ENCODE measurements at places on chromosomes 7 and 10.

GRCh38 chr10:21724687-21725367 is 190.8 kb downstream of the MLLT10 start:
- peak; percentile 50 for DNase-seq

DNA sequence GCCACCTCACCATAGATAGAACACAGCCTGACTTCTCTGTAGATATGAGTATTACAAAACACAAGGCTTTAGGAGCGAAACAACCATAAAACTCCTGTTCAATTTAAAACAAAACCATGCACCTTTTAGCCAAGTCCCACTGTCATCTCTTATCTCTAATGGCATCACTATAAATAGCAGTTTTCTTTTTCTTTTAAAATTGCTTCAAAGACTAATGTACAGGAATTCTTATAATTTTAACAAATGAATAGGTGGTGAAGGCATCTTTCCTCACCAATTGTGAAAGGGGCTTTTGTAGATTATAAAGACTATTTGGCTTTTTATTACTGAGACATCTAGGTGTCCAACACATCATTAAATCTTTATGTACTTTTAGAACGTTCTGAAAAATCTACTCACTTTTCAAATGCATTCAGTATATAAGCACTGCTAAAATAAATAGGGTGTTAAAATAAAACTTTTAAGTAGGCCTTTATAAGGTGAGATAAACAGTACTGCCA is 205.7 kb upstream of the GRM3 start:
- no peak for DNase-seq

DNA sequence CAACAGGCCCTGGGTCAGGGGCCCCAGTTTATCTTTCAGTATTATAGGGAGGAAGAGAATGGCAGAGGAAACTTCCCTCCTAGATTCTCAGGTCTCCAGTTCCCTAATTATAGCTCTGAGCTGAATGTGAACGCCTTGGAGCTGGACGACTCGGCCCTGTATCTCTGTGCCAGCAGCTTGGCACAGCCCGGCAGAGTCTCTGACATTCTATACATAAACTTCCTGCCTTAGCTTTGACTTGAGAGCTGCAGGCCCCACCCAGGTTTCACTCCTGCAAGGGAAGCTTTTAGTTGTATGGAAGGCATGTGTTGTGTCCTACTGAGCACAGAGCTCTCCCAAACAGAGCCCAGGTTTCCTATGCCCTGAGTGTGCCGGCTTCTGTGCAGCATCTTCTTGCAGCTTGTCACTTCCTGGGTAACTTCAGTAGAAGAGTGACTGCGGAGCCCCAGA is 205.6 kb upstream of the PRSS58 start:
- DNase-seq: no peak

DNA sequence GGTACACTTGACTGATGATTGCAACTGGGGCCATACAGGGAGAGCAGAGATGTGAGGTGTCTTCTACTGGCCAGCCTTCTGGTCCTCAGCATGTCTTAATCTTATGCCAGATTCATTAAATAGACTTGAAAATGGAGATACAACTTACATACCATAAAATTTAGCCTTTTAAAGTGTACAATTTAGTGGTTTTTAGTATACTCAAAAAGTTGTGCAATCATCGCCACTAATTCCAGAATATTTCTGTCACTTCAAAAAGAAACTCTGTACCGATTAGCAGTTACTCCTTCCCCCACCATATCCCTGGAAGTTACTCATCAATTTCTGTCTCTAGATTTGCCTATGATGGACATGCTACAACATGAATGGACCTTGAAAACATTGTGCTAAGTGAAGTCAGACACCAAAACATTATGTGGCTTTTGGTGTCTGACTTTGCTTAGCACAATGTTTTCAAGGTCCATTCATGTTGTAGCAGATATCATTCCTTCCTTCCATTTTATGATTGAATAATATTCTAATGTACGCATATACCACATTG is 53.0 kb downstream of the SH2D4B start:
- DNase-seq: no peak

DNA sequence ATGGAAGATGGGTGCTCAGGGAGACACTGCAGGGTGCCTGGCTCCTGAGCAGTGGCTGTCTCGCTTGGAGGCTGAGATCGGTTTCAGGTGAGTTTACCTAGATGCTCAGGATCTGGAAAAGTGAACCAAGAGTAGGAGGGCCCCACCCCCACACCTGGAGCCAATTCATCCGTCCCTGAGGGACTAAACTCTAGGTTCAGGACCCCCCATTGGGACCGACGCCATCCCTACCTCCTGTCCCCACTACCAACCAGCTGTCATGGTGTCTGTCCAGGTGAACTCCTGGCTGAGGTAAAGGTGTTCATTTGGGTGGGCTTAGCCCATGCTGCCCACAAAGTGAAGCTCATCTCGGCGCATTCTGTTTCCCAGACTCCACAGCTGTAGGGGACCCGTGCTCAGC is 174.6 kb upstream of the PLPP4 start:
- DNase-seq: no peak

- no peak for DNase-seq
These were observed 119.6 kb downstream of the EMX2 start for GRCh38 chr10:117662126-117662525.

- DNase-seq: no peak
These were observed 902.9 kb upstream of the LRRN3 start for GRCh38 chr7:110187877-110188554.

DNA sequence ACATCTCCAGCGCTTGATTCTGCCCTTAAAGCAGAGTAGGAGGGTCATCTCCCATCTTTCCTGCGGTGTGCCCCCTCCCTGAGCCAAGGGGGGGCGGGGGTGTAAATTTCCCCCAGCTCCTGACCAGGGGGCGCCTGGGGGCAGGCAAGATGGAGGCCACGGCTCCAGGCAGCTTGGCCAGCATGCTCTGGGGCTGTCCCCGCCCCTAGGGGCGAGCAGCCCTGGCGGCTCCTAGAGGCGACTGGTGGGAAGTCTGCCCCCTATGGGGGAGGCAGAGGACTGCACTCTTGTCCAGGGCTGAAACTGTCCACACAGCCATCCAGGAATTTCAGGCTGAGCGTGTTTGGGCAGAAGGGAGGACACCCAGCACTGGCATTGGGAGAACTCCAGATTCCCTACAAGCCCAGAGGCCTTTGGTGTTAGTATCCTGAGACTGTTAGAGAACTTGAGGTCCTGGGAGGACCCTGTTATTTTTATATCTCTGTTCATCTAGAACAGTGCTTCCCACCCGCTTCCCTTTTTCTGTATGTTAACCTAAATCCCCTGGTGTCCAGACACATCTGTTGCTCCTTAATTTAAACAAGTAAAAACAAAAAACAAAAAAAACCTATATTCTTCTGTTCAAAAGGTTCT is 4.6 kb downstream of the STRA8 start:
- peak; percentile 12 for DNase-seq

DNA sequence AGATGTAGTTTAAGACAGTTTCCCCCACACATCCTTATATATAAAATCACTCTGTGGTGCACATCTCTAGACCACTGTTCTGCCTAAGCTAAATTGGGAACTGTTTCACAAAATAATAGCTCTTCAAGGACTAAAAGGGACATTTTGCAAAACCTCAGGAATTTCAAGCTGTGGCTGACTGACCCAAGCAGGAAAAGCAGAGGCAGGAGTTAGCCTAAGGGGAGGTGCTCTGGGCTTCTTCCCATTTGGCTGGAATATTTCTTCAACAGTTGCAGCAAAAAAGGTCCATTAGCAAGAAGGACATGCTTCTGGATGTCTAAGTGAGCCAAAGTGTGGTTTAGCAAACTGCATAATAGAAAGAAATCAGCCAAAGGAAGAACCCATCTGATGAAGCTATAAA is 551.2 kb upstream of the ANKRD30A start:
- DNase-seq: no peak

DNA sequence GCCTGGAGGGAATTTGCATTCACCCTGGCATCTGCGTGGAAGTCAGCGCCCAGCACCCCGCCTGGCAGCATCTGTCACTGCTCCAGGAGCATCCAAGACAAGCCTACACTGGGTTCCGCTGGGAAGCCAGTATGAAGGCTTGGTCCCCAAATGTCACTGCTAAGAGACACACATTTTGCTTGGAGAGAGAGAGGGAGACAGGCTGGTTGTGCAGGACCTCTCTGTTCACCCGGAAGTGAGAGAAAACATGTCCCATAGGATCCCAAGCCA is 119.5 kb downstream of the SEC23IP start:
- no peak for DNase-seq

DNA sequence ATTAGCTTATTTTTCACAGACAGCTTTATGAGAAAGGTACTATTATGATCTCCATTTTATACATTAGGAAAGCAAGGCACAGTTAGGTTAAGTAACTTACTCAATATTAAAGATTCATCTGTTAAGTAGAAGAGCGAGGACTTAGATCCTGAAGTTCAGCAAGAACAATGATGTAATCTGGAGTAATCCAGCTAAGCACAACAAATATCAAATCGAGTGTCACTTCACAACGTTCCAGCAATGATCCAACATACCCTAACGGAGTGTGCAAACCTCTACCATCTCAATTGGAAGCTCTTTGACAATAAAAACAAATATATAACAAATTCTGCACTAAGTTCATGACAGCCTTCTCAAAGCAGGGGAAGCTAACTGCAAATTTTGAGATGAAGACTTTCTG is 121.3 kb downstream of the CALCR start:
- no peak for DNase-seq

- no peak for DNase-seq
These were observed 123.8 kb downstream of the IPMK start for GRCh38 chr10:58143944-58144343.

- no peak for DNase-seq
These were observed 6.5 kb downstream of the CHAT start for GRCh38 chr10:49620286-49620810.

DNA sequence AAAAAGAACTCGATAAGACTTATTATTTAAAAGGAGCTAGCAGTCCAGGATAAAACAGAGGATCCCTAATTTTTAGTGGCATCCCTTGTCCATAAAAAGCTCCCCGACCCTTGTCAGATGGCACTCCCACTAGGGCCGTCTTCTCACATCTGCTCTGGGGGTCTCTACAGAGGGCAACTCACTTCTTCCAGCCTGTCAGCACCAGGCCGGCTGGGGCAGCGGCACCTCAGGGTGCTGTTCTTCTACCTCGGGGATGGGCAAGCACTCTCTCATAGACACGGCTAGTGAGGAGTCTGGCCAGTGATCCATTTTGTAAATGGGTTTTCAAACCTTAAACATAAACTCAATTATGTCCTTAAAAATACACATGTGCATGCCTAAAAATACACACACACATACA is 134.7 kb downstream of the PRPF18 start:
- no peak for DNase-seq

- DNase-seq: no peak
These were observed 49.9 kb downstream of the SIRT1 start for GRCh38 chr10:67934336-67934735.

GRCh38 chr10:79159141-79159651 is 90.4 kb downstream of the ZMIZ1 start:
- no peak for DNase-seq

- no peak for DNase-seq
These were observed 6.2 kb downstream of the CFAP58 start for GRCh38 chr10:104359811-104360210.

DNA sequence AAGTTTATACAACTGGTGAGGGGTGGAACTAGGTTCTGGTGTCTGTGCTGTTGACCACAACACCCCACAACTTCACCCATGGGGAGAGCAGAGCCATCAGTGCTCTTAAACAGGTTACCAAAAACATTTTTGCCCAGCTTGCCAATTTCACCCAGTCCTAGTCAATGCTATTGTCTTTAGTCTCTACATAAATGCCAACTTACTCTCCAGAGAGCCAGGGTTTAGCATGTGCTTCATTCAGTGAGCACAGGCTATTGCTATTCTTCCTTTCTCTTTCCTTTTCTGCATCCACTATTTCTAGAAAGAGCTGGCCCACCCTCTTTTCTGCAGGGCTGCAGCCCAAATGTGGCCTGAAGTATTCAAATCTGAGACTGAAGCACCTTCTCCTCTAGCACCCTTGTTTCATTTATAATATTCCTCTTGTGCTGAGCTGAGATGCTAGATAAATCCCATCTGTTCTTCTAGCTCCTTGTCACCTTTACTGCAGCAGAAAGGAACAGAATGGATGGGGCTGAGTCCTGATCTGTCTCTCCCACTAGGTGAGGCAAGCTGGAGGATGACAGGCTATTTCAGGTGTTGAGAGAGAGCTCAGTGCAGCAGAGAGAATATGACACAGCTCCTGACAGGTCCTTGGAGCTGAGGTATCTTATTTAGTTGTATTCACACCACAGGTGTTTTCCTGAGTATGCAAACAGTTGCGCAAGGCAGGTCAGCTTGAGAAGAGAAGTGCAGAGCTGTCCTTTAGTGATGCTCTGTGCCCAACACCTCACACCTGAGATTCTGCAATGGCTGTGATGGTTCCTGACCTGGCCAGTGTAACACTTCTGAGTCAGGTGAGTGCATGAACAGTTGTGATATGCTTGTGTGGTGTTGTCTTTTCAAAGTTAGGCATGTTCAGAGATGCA is 819.2 kb downstream of the CCSER2 start:
- no peak for DNase-seq

- DNase-seq: no peak
These were observed 131.0 kb upstream of the BET1 start for GRCh38 chr7:94135180-94135579.

GRCh38 chr7:107867858-107868466 is 23.0 kb upstream of the DLD start:
- no peak for DNase-seq

DNA sequence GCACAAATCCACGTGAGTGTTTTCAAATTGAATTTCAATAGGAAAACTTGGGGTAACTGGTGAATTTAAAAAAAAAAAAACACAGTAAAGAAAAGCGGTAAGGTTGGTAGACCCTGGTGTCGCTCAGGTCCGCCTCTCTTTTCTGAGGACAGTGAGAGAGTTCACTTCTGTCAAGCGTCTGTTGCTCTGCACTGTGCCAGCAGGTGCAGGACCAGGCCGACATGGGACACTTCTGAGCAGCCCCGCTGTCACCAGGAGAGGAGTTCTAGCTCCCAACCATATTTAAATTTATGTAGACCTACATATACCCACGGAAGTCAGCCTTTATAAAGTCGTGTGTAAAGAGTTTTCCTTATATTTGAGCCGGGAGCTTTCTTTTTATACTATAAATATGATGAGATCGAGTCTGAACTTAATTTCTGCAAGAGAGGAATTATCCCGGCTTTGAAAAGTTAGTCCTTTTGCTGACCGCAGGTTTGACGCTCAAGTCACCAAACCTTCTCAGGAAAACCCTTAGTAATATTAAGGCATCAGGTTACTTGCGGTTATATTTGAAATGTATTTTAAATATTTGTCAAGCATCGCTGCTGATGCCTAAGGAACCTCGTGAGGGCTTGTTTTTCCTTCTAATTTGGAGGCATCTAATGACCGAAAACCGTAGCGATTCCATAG is 531 bp downstream of the IKZF1 start:
- peak; percentile 63 for DNase-seq

DNA sequence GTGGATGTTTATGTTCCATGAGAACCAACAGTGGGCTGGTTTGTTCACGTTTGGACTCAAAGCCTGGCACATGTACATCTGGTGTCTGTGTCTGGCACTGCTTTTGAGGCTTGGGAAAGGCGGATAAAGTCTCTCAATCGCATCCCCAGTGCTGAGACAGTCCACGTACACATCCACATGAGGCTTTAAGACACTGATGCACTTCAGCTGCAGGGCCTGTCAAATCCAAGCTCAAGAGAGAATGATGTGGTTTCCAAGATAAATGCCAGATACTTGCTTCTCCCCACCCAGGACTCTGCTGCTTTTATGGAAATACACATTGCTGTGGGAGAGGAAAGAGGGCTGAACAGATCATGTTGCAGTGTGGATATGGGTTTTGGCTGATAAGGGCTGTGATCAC is 178.4 kb downstream of the ADARB2 start:
- DNase-seq: no peak
